ENCODE measurements at places on chromosomes 13 and 19.

GRCh38 chr19:17055636-17056035 lies 19.6 kb downstream of the HAUS8 start:
- no peak for DNase-seq

DNA sequence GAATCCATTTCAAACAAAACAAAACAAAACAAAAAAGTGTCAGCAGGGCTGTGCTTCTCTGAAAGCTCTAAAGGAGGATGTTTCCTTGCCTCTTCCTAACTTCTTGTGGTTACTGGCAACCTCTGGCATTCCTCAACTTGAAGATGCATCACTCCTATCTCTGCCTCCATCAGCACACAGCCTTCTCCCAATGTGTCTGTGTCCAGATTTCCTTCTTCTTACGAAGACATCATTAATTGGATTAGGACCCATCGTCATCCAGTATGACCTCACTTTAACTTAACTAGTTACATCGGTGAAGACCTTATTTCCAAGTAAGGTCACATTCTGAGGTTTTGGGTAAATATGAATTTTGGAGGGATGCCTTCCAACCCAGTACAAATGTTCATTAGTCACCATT lies 33.8 kb upstream of the GTF2F2 start:
- no peak for DNase-seq

- DNase-seq, result no peak
Measured at GRCh38 chr13:52454459-52454819, 839 bp upstream of the CKAP2 start.

- no peak for DNase-seq
Measured at GRCh38 chr19:45403781-45404556, 900 bp downstream of the PPP1R13L start.

GRCh38 chr13:42651936-42652641 lies 78.1 kb downstream of the TNFSF11 start:
- no peak for DNase-seq

- no peak for DNase-seq
Measured at GRCh38 chr19:54045771-54046170, 17.9 kb downstream of the VSTM1 start.

DNA sequence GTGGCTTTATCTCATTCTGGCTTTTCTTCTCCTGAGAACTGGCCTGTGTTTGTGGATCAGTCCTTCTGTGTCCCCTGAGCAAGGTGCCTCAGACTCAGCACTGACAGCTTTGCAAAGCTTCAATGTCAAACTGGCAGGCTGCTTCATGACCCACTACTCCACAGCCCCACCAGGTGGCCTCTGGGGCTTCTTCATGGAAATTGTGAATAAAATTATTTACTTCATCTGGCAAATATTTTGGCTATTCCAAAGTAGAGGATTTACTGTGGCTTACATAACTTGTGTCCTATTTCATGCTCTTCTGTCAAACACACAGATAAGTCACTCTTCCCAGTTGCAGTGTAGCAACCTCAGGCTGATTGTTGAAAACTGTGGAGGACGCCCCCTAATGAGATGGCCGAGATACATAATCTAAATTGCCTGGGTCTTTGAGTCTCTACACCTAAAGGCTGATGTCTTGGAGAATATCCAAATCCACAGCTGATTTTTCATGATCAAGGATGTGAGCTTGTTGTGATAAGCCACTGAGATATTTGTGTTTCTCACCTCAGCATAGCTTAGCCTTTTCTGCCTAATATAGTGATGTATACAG lies 721.9 kb upstream of the SLC10A2 start:
- DNase-seq, result no peak

- no peak for DNase-seq
Measured at GRCh38 chr19:16340092-16340491, 15.5 kb downstream of the KLF2 start.

GRCh38 chr13:101283782-101284181 lies 132.5 kb downstream of the NALCN start:
- no peak for DNase-seq

GRCh38 chr19:13102666-13103580 lies at the start of gene LYL1:
TSS of gene LYL1 (minus strand) at chr19:13102858. CDS start at chr19:13101171, 1,687 bp downstream.
- DNase-seq, result no peak

GRCh38 chr13:80379245-80379644 lies 38.3 kb upstream of the SPRY2 start:
- no peak for DNase-seq

DNA sequence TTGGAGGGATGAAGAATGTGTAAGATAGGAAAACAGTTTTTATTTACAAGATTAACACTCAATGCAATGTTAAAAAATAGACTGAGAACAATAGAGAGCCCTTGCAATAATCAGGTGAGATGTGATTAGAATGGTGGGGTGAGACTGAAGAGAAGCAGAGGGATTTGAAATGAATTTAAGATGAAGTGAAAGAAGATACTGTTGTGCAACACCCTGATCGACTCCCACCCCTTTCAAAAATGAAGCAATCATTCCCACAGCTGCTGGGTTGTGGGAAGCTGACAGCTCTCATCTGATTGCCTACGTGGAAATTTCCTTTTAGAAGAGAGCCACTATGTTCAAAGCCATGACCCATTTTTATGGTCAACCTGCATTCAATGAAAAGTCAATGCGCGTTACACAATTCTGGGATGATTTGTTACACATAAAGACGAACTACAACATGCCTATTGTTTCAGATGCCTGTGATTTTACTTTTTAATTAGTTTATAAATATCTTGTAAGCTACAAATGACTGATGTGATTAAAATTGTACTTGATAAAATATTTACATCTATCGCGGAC lies 1374.8 kb downstream of the PCDH9 start:
- no peak for DNase-seq

DNA sequence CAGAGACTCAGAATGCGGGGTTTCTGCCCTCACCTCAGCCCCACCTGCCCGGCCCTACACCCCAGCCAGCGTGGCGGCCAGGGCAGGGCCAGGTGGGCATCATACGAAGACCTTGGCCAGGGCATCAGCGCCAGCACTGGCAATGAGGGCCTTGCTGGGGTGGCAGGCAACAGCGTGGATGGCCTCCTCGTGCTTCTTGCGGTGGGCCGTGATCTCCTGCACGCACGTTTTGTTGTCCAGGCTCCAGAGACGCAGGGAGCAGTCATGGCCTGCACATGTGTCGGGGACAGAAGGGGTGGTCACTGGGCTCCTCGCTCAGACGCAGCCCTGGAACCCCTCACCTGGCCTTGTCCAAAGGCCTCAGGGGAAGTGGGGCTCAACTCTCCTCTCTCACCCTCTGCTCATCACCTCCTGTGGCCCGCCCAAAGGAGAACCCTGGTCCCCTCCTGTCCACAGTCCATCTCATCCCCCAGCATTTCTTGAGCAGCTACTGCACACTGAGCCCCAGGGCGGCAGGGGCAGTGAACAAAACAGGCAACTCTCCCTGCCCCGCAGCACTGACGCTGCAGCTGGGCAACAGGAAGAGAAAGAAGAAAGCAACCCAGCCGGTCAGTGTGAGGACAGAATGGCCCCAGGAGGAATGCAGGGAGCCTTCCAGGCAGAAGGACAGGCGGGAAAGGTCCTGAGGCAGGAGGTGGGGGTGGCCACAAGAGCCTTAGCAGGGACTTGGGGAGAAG lies 3.8 kb upstream of the PRKD2 start:
- DNase-seq, result no peak

Measured in stimulated activated CD4-positive, alpha-beta T cell treated with anti-CD3 and anti-CD28 coated beads, TNF-alpha, amount 100 ng/mL, for 1 hour (primary cell).